ENCODE measurements at places on chromosomes 16 and 17.

- no peak for DNase-seq
Observed at GRCh38 chr16:48394355-48394703, 9.1 kb upstream of the SIAH1 start.

DNA sequence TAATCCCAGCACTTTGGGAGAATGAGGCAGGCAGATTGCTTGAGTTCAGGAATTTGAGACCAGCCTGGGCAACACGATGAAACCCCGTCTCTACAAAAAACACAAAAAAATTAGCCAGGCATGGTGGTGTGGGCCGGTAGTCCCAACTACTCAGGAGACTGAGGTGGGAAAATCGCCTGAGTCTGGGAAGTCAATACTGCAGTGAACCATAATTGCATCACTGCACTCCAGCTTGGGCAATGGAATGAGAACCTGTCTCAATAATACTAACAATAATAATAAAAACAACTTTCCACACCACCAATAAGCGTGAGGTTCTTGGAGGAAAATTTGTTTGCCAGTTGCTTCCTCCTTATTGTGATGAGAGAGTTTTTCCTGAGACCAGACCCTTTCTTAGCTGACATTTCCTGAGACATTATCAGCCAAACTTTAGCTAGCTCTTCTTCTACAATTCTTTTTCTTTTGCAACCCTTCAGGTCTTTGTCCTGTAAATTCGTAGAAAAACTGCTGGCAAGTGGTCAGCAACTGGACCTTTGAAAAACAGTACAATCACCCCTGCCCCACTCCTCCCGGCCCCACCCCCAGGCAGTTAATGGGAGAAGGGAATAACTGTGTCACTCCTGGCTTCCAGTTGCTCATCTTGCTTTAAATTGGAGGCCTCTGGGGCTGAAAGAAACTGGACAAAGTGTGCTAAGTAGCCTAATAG, 3.5 kb upstream of the EZH1 start:
- DNase-seq, result no peak

- no peak for DNase-seq
Observed at GRCh38 chr17:17314501-17315071, 11.4 kb downstream of the NT5M start.

DNA sequence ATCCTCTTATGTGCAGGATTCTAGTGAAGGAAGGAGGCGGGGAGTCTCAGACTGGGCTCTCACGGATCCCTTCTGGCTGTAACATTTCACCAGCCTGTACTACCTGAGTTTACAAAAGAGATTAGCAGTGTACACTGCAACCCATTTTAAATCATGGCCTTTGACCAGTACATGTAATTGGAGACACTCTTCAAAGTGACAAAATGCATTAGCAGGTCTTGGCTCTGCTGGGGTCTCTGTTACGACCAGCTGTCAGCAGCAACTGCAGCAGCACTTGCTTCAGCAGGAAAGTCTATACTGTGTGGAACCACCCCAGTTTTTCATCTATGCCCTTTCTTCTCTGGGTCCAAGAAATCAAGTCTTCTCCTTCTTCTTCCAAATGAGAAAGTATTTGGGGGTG, 322.8 kb upstream of the ASIC2 start:
- DNase-seq, result no peak

GRCh38 chr17:2695961-2696760, 15.4 kb downstream of the CLUH start:
- no peak for DNase-seq

DNA sequence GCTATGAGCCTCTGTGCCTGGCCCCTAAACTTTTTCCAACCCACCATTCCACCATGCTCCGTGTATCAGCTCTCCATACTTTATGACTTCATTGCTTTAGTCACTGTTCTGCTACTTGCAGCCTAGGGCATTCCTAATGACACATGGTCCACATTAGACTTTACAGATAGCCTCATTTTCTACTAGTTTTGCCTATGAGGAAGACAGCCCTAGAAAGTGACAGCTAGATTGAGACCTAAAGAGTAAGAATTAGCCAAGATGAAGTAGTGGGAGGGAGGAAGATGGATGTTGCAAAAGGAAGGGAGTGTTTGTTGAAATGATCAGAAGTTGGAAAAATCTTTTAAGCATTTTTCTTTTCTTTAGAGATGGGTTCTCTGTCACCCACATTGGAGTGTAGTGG, 11.0 kb downstream of the C16orf54 start:
- no peak for DNase-seq

DNA sequence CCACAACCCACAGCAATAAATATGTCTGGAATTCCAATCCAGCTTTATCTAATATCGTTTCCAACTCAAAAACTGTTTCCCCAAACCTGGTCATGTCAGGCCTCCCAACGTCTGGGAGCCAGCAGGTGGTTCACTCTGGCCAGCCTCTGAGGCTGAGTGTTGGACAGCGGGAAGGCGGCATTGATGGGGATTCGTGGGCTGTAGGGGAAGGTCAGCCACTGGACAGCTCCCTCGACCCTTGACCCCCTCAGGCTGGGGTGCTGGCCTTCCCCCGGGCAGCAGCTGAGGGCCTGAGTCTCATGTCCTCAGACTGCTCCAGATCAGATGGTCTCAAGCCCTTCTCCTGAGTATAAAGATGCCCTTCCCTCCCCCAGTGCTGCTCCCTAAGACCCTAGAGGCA, 50.2 kb downstream of the SDK2 start:
- no peak for DNase-seq

DNA sequence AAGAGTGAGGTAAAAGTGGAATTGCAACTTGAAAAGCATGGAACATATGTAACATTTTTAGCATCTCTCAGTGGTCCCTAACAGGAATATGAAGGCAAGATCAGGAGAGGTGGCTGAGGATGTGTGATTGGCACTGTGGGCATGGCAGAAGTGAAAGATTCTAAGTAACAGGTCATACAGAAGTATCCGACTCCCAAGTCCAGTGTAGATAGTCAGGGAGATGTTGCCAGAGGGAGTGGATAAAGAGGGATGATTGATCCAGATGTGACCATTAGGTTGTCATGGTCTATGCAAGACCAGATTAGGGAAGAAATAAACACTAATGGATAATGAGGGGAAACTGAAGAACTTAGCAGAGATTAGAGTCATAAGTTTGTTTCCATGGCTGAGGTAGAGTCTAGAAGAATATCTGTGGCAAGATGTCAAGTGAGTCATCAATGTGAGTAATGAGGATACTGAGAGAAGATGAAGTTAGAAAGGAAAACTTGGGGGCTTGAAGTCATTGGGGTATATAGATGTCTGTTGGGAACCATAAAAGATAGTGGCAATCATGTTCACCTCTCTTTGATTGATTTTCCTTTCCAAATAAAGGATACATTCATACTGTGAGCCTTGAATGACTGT, 23.9 kb upstream of the CAPNS2 start:
- DNase-seq, result peak; percentile 33

DNA sequence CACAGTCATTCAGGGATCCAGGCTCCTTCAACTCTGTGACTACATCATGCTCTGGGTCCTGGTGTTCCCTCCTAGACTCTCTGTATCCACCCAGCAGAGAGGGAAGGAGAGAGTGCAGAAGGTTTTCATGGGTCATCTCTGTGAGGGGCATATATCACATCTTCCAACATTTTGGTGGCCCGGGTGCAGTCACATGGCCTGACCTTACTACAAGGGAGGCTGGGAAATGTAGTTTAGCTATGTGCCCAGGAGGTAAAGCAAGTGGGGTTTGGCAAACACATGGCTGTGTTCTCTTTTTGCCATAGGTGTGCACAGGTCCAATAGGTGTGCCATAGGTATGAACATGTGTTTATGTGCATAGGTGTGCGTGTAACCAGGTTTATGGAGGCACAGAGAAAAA, 222.2 kb upstream of the EEF2KMT start:
- DNase-seq, result no peak

- no peak for DNase-seq
Observed at GRCh38 chr17:65790241-65790640, 228.8 kb upstream of the AXIN2 start.

DNA sequence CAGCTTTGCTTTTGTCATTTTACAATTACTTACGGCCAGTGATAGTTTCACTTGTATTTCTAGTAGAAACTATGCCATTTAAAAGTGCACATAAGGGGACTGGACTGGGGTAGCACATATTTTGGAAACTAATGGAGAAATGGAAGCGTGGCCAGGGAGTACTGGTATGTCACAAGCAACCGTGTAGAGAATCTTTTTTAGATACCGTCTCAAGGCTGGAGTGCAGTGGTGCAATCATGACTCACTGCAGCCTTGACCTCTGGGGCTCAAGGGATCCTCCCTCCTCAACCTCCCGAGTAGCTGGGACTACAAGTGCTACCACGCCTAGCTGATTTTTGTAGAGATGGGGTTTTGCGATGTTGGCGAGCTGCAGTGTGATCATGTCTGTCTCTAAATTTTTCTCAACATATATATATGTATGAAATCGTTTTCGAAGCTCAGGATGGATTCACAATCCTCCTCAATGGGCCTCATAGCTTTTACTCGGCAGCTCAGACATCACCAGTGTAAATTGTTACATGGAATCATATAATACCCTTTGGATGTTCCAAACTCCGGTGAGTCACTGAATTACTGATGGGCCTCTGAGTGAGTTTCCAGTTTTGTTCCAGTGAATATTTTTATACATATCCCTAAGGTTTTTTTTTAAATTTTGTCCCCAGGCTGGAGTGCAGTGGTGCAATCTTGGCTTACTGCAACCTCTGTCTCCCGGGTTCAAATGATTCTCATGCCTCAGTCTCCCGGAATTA, 51.7 kb downstream of the ZNF778 start:
- DNase-seq, result peak; percentile 65

- no peak for DNase-seq
Observed at GRCh38 chr17:57888311-57889216, 38.7 kb upstream of the MRPS23 start.

DNA sequence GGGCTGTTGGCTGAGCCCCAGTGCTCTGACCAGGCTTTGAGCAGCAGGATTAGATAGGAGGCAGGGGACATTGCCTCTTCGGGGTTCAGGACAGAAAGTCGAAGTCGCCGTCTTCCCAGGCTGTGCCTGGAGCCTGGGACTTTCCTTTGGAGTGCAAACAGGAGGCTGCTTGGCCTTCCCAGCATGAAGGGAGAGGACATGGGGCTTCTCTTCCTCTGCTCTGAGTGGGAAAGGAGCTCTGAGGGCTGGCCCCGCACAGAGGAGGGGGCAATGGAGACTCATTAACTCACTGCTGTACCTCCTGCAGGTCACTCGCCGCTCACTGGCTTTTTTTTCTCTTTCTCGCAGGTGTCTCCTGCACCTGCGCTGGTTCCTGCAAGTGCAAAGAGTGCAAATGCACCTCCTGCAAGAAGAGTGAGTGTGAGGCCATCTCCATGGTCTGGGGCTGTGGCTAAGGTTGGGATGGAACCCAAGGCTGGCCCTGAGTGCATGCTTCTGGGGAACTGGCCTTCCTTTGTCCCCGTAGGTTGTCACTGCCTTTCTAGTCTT, 642 bp downstream of the MT1F start:
- no peak for DNase-seq

GRCh38 chr16:71883168-71883848, 674 bp downstream of the ZNF821 start:
- DNase-seq, result no peak

DNA sequence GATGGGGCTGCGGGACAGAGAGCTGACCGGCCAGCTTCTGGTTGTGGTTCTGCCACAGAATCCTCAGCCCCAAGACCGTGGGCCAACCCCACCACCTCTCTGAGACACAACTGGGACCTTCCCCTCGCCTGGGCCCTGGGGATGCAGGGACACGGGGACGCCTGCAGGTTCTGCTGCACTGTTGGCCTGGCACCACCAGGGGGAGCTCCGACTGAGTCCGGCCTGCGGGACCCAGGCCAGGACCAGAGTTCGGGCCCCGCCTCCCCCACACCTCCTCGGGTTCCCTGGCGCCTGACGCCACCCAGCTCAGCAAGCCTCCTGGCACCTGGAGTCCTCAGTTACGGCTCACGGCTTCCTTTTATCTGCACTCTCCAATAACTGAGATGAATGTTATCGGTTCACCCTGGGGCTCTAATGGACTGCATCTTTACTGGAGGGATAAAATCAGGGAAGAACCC, 27.3 kb downstream of the TBC1D16 start:
- DNase-seq, result peak; percentile 28

GRCh38 chr16:55035029-55035428, 104.4 kb downstream of the IRX5 start:
- DNase-seq, result peak; percentile 35

- DNase-seq, result no peak
Observed at GRCh38 chr16:73713778-73714495, 582.7 kb upstream of the PSMD7 start.

DNA sequence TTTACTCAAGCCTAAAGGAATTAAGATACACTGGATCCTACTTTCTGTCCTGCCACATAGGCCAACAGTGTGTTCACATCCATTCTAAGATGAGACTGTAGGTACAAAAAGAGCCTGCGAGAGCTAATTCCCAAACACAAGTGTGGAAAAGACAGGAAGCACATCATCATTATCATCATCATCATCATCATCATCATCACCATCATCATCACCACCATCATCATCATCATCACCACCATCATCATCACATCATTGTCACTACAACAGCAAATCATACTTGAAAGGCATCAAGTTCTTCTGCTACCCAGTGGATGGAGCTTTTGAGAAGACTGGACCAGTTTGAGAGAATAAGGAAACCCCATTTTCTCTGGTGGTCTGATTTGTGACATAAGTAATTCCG, 268.1 kb downstream of the HS3ST3A1 start:
- no peak for DNase-seq

GRCh38 chr17:73909186-73909585, 264.9 kb upstream of the SDK2 start:
- DNase-seq, result no peak

GRCh38 chr17:81911277-81911961, at the start of gene PCYT2:
Gene PCYT2 (minus strand): TSS chr17:81911399. CDS start chr17:81911355, 44 bp downstream.
- peak; percentile 70 for DNase-seq

GRCh38 chr17:31269036-31269577, 27.9 kb downstream of the OMG start:
- no peak for DNase-seq

DNA sequence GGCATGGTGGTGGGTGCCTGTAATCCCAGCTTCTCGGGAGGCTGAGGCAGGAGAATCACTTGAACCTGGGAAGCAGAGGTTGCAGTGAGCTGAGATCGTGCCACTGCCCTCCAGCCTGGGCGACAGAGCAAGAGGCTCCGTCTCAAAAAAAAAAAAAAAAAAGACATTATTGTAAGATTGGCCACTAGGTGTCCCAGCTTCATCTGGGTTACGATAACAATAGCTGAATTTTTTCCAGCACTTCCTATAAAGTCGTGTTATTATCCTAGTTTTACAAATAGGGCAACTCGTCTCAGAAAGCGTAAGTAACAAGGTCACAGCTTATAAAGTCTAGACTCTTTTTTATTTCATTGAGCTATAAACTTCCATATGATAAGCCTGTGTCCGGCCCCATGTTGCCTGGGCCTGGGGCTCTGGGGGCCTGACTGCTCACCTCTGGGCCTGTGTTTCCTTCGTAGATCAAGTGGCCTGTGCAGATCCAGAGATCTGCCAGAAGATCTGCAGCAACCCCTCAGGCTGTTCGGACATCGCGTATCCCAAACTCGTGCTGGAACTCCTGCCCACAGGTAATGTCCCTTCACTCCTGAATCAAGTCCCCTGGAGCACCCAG, 60.5 kb downstream of the SLC5A11 start:
- DNase-seq, result peak; percentile 6

- DNase-seq, result no peak
Observed at GRCh38 chr16:25052530-25052929, 37.4 kb upstream of the ARHGAP17 start.

Measured in MV-4-11 (cell line).